ENCODE measurements at places on chromosomes 13 and 19. TPM values are rescaled to one million over a fixed set of nuclear protein-coding genes. Genes with fewer than 3 reads are reported as not detected.

DNA sequence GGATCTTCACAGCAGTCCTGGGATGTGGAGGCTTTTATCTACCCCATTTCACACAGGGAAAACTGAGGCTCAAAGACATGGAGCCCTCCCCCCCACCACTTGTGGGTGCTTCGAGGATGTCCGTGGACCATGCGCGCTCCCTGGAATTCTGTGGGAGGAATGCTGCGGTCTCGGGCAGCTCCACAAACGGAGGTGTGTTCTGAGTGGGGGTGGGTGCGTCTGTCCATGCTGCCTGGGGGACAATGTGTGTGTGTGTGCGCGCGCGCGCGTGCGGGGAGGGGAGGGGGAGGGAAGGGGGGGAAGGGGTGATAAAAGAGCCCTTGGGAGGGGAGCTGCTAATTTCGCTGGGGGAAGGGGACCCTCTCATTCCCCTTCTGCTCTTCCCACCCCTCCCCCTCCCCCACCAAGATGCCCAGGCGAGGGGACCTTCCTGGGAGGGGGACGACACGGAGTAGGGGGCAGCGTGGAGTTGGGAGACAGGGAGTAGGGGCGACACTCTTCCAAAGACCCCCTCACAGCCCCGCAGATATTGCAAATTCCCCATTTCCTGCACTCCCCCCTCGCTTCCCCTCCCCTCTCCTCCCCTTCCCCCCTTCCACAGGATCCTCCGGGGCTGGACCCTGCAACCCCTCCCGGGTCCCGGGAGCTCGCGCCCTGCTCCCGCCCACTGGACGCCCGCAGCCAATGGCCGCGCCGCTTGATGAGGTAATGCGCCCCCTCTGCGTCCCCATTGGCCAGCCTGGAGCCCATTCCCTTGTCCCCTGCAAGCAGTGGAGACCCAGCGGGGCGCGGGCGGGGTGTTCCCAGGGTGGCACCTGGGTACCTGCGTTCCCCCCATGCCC lies 18.9 kb upstream of the ZNRF4 start:
- no peak for DNase-seq
- H3K4me1 ChIP-seq, result no peaks in the 10 kb centered on the region
- peaks cover 30% of the 10 kb centered on the region for H3K27me3 ChIP-seq
- no peak overlapping the region for H3K4me3 ChIP-seq

DNA sequence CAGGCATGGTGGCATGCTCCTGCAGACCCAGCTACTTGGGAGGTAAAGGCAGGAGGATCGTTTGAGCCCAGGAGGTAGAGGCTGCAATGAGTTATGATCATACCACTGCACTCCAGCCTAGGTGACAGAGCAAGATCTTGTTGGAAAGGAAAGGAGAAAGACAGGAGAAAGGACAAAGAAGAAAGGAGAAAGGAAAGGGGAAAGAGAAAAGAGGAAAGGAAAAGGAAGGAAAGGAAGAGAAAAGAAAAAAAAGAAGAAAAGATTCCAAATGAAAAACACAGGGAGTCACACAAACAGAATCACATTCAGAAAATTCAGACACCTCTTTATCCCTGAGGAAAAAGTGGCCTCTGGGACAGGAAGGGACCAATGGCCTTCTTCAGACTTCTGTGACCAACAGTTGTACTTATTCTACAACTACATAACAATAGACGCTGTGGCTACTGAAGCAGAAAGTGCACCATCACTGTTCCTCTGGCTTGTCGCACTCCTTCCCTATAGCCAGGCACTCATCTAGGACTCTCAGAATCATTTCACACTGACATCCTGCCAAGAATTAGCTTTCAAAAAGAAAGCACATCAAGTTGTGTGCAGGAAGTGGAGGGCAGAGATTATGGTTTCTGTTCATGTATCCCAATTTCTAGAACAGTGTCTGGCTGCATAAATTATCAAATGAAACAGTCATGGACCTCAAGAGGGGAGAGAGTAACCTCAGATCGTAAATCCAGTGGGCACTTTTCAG lies 5.9 kb downstream of the MTMR6 start:
- no peak overlapping the region for H3K4me3 ChIP-seq
- no peaks in the 10 kb centered on the region for H3K27me3 ChIP-seq
- no peak for DNase-seq
- no peaks in the 10 kb centered on the region for H3K36me3 ChIP-seq
- H3K27ac ChIP-seq, result no peak overlapping the region

DNA sequence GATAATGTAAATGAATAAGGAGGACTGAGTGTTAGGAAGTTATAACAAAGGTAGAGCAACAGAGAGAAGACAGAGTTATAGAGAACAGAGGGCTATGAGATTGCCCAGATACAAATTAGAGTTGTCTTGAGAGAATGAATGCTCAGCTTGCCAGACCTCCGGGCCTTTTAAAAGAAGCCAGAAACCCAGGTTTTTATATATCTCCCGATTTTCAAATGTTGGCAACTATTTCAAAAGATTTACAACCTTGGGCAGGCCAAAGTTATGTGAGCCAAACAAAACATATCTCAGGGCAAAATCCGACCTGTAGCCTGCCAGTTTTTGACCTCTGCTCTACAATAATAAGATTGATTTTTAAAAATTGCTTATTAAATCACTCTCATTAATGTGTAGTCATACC lies 573.1 kb upstream of the SLC10A2 start:
- no peaks in the 10 kb centered on the region for H3K4me1 ChIP-seq
- H3K4me3 ChIP-seq, result no peak overlapping the region
- no peak overlapping the region for H3K27ac ChIP-seq
- no peaks in the 10 kb centered on the region for H3K27me3 ChIP-seq
- H3K36me3 ChIP-seq, result no peaks in the 10 kb centered on the region

The ADPRHL1 gene
- total RNA-seq, result 2.7 TPM

The NANOS3 gene
- 0.68 TPM for total RNA-seq

The SBSN gene
- total RNA-seq, result not detected

Measured in lower lobe of right lung (tissue), 2 donors.